ENCODE measurements at places on chromosomes 4 and X.

GRCh38 chr4:7821245-7822136 is 118.2 kb downstream of the AFAP1 start:
- DNase-seq: no peak

DNA sequence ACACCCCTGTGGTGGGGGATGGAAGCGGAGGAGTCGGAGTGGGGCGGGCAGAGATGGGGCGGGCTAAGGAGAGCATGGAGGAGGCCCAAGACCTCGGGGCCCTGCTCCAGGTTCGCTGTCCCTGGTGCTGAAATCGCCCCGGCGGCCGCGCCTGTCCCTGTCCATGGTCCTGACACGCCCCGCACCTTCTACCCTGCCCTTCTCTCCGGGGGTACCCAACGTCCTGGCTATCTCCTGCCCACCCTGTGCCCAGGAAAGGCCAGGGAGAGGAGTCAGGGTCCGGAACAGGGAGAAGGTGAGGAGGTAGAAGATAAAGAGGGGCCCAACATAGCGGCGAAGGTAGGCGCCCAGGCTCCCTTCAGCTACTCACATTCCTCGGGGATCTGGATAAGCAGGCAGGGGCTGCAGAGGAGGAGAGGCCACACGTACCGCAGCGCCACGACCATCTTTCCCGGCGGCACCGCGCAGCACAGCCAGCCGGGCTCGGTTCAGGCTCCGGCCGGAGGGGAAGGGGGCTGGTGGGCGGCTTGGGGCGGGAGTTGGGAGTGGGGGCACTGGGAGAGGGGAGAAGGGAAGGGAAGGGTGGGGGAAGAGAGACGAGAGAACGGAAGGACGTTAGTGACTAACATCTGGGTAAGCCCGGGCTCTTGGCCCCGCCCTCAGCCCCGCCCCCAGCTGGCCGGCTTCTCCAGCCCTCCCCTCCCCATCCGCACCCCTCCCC is 10.4 kb downstream of the L1CAM start:
- peak; percentile 39 for DNase-seq

DNA sequence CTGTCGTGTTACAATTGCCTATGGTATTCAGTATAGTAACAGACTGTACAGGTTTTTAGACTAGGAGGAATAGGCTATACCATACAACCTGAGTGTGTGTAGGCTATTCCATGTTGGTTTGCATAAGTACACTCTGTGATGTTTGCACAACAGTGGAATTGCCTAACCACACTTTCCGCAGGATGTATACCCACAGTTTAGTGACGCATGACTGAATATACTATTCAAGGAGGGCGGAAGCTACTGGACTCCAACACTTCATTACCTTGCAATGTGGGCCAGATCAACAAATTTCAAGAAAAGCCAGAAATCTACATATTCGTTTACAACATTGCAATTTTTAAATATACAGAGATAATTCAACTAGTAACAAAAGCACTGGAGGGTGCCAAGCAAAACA is 317.2 kb downstream of the PDGFC start:
- DNase-seq: no peak

GRCh38 chr4:31518796-31519250 is 798.7 kb downstream of the PCDH7 start:
- DNase-seq: peak; percentile 62

DNA sequence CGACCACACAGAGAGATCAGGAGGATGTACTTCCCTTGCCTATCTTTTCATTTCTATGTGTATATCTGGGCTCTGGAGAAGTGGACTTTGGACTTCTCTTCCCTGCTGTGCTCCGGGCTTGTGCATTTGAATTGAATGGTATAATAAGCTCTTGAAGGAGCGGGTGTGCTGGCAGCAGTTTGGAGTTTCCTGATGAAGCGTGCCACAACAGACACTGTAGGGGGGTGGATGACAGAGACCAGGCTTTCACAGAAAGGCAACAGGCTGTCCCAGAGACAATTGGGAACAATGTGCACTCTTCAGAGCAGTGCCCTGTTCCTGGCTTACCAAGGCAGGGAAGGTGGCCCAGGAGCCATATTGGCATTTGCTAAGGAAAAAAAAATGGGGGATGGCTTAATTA is 170.1 kb downstream of the FRMPD4 start:
- no peak for DNase-seq

DNA sequence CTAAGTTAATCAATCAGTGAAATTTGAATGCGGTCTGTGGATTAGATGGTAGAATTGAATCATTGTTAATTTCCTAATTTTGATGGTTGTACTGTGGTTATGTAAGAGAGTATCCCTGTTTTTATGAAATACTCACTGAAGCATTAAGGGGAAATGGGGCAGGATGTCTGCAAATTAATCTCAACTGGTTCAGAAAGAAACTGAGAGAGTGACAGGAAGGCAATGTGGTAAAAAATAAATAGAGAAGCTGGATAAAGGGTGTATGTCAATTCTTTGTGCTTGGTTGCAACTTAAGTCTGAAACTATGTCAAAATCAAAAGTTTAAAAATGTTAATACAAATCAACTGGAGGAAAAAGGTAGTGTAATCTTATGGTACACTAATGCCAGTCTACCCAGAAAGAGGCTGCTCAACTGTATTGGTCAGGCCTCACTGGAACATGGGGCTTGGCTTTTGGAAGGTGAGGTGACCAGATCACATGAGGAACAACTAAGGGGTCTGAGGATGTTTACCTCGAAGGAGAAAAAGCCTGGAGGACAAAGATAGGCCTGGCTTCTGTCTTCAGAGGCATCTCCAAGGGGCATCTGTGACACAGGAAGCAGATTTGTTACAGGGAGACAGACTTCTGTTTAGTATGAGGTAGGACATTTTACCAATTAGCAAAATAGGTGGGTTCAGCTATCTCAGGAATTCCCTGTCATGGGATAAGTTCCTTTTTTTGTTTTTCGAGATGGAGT is 83.1 kb downstream of the DLG3 start:
- no peak for DNase-seq

DNA sequence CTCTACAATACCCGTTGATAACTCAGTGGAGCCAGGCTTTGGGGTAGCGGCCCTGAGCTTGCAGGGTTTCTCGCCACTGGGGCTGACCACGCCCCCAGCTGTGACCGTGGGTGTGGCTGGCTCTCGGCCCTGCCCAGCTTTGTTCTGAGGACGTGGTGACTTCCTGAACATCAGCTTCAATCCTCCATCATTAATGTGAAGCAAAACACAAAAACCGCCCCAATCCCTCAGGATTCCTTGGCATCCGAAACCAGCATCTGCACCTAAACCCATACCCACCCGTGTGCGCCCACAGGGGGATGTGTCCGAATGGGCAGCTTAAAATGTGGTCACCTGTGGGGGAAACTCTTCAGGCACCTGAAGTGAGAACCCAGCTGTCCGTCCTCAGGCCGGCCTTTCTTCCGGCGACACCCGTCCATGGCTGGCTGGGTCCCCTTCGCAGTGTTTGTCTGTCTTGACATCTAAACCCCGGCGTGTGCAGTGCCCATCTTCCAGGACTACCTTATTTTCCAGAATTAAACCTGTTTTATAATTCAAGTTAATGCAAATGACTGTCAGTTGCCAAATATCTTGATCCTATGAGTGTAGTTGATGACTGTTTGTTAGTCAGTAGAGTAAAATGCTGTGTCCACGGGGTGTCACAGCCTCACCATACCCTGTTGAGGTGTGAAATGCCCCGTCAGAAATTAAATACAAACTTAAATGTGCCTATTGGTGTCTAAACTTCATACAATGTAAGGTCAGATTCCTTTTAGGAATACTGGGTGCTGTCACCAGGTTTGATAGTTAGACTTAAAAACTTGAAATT is 27.3 kb downstream of the NELFA start:
- peak; percentile 38 for DNase-seq

DNA sequence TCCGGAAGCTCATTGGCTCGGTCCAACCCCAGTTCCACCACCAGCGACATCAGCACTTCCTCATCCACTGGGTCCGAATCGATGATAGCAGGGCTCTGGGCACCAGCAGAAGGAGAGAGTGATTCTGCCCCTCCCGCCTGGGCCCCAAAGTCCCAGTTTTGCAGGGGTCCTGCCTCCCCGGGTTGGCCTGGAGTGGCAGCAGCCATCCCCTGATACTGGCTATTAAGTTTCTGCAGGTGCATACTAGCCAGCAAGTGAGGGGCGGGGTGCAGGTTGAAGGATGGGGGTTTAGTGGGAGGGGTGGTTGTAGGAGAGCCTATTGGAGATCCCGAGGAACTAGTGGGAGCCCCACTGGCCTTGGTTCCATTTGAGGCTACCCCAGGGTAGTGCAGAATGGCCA is 3.9 kb downstream of the CITED1 start:
- no peak for DNase-seq

DNA sequence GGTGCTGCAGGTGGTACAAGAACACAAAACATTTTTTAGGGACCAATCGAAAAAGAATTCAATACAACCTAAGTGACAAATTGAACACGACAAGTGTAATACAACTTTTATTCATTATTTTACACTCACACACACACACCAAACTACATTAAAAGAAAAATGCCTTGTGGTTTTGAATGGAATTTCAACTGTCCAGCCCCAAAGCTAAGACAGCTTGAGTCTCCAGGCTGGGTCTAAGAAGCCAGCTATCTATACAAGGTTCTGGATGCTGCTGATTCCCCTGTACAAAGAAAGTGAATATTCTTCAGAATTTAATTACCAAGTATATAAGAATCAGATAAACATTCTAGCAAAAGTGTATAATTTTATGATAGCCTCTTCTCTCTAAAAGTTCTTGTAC is 118.2 kb downstream of the PPP3CA start:
- DNase-seq: peak; percentile 13

DNA sequence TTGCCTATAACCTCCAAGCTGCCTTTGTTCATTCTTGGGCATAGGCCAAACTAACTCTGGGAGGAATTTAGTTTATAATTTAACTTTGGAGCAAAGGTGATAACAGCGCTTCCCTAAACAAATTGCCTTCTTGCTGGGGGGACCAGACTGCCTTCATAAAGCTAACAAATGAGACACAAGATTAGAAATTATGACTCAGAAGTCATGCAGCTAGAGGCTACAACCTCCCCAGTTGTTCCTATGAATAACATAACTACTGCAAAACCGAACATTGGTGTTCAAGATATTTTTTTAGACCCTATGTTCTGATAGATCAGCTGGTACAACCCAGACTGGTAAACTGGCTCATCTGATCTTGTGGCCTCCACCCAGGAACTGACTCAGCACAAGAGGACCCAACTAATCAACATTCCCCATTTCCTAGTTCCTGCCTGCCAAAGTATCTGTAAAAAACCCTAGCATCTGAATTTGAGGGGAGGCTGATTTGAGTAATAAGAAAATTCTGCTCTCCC is 22.0 kb upstream of the TMPRSS11B start:
- DNase-seq: peak; percentile 55

- peak; percentile 30 for DNase-seq
Observed at GRCh38 chr4:122826079-122826527, 528 bp upstream of the FGF2 start.

DNA sequence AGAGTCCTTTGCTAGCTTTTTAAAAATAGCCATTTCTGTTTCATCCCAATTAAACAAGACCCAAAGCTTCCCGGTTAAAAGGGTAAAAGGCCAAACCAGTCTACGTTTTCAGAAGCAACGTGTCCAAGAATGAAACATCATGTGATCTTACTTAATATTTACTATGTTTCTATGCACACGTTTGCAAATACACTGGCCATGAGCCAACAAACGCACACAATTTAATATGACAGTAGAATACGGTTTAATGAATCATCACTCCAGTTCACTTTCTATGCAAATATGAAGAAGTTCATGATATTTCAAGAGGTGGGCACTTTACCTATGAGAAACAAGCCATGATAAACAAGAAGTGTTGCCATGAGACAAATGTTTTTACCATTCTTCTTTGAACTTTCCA is 4.3 kb downstream of the NR0B1 start:
- no peak for DNase-seq

DNA sequence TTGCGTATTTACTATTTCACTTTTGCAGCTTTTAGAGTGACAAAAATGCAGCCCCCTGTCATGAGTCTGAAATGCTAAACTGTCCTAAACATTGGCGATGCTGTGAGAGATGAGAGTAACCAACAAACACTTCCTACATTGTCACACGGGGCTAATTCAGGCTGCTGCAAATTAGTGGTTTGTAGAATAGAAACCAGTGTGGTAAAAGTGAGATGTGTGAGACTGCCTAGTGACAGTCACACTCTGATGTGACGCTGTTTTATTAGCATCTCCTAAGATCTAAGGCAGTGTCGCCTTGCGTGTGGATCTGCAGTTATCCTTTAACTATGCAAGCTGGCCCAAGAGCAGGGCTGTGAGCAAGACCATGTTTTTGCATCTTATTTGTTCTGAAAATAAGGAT is 800.2 kb upstream of the TENM3 start:
- no peak for DNase-seq

GRCh38 chr4:149531861-149532260 is 283.8 kb downstream of the IQCM start:
- peak; percentile 47 for DNase-seq

GRCh38 chr4:140152751-140153418 is 1.1 kb downstream of the MAML3 start:
- DNase-seq: peak; percentile 54

DNA sequence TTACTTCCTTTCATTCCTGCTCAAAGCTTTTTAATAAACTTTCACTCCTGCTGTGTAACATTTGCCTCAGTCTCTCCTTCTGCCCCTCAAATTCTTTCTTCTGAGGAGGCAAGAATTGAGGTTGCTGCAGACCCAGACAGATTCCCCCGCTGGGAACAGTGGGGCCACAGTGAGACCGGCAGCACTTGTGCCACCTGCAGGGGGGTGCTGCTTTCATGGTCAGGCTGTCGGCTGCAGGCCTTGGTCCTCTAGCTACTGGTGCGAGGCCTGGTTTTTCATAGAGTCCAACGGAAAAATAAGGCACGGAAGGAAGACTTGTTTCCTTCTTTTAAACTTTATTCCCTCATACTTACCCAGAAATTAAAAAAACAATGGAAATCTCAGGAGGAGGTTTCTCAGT is 296.7 kb downstream of the NR3C2 start:
- no peak for DNase-seq

DNA sequence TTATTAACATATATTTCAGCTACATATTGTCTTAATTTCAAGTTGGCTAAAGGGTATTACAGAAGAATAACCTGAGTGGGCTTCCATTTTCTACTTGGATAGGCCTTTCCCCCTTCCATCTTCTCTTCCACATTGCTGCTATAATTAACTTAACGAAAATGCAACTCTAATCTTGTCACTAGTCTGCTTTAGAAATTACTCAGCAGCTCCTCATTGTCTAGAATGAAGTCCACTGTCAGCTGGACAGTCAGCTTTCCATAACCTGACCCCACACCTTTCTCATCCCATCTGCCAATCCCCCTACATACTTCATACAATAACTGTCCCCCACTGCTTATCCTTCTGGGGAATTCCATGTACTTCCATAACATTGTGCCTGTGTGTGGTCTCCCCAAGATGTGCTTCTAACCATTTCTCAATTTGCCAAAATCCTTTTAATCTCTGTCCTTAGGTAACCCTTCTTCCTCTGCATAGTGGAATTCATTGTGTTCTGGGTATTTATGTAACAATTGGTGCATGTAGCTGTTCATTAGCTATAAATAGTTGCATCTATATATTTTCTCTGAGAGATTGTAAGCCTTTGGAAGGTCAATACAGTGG is 4.8 kb downstream of the MND1 start:
- DNase-seq: no peak

Measured in ELR (cell line).